ENCODE measurements at places on chromosomes 7 and 10.

DNA sequence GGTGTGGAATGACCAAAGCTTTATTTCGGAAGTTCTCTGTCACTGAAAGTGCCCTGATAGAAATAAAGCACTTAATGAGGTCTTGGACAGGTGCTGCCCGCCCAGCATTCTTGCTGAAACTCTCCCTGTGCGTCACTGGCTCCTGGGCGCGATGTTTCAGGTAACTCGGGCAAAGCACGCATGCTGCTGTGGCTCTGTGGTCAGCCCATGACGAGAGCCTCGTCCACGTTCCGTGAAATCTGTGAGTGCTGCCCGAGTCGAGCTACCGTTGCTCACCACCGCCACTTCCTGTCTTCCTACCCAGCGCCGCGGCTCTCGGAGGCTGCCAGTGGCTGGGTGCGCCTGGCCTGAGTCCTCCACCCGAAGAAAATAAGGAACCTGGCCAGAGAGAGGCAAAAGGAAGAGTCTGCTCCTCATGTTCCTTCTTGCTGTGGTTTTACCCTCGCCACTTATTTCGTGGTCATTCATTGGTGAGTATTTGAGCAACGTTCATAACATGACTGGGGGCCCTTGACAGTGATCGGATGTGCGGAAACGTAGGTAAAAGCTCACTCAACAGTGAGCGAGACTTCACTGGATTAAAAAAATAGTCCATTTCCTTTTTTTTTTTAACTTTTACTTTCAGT is 95.5 kb downstream of the MAP3K8 start:
- no peak for DNase-seq

DNA sequence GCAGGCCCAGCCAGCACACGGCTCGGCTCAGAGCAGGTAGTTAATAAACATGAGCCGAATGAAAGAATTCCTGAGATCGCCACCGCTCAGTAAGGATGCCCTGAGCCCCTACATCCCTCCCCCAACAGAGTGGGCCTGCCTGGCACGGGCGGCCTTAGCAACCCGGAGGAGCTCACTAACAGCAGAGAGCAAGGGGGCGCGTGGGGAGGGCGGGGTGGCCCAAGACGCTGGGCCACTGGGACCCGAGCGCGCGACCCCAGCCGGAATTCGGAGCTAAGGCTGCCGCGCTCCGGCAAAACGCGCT is 403 bp upstream of the ENO4 start:
- no peak for DNase-seq

GRCh38 chr7:128453836-128454804 is 1.6 kb upstream of the HILPDA start:
- no peak for DNase-seq

GRCh38 chr7:92375013-92375412 is 72.3 kb upstream of the GATAD1 start:
- DNase-seq = no peak

DNA sequence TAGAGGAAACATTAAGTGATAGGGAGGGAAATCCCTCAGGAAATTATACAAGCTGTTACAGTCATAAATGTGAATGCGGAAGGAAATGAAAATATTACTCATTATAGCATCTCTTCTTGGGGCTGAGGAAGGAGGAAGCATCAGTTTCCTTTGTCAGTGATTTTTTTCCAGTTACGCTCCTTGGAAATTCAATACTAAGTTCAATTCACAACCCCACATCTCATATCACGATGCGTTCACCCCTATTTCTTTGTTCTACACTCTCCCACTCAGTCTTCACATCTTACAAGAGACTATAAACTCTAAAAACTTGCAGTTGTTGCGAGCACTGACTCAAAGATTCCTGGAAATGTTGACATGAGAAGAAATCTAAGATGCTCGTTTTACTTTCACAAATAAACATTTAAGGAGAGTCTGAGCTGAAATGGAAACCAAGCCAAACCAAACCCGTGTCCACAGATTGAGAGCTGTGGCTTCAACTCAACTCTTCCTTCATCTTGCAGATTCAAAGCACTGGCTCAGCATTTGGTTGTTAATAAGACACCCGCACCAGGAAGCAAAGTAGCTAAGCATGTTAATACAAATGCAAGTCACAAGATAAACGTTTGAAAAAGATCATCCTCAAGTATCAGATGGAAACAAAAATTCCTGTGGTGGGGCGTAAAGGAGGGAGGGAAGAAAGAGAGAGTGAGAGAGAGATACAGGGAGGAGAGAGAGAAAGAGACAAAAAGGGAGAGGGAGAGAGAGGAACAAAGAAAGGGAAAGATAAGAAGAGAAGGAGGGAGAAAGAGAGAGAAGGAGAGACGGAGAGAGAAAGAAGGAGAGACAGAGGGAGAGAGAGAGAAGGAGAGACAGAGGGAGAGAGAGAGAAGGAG is 150.0 kb upstream of the RSU1 start:
- DNase-seq = no peak

DNA sequence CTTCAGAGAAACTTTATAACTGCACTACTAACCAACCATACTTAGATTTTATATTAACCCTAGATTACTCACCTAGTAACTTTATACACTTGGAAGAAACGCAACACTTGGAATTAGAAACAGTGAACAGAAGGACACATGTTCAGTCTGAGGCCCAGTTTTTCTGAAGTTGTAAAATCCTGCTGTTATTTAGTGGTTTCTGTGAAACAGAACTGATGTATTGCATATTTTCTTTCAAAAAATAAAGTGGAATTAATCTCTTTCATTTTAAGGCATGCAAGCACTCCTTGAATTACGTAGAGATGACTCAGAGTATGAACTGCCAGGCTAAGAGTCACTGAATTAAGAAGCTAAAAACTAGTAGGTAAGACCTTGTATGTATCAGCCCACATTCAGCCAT is 215.8 kb downstream of the SKAP2 start:
- no peak for DNase-seq
